ENCODE measurements at places on chromosomes 4 and X.

- DNase-seq = peak; percentile 69
Observed at GRCh38 chr4:83115000-83115399, 471 bp upstream of the PLAC8 start.

DNA sequence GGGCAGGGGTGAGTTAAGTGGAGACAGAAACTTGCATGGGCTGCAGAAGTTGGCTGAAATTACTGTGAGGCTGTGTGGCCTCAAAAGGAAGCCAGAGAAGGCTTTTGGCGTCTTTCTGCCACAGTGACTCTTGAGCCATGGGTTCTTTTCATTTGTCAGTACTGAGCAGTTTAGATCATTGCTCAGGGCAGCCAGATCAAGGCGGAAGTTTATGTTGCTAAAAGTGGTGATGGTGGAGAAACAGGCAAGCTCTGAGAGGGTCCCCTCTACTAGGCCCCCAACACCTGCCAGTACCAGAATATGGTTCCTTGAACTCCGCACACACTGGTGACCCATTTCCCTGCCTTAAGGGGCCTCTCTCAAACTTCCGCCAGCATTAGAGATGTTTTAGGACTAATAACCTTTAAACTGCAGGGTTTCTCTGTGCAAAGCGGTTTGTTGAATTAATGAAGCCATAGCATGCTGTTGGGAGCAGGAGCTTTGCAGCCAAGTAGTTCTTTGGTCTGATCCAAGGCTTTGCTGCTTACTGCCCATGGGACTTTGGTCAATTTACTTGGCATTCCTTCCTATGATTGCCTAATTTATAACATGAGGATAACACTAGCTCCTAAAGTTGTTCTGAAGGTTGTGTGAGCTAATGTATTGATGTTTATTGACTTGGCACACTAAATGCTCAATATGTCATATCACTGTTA, 34.5 kb downstream of the RNF175 start:
- DNase-seq = peak; percentile 29

GRCh38 chrX:7028246-7028645, 119.3 kb upstream of the STS start:
- DNase-seq = no peak

DNA sequence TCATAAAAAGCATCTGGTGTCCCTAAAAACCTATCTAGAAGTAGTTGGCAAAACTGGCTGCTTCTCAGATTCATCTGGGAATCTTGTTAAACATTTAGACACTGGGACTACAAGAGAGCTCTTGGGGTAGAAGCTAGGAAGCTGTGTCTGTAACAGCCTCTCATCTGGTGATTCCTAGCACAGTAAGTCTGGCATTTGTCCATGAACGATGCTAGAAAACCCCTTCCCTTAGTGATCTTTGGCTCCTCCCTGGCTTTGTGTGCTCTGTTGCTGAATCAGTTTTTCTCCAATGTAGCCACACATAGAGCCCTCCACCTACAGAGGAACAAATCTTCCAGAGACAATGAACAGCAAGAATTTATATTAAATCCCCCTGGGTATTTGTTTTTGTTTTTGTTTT, 951.7 kb upstream of the LCORL start:
- no peak for DNase-seq

- no peak for DNase-seq
Observed at GRCh38 chr4:7654550-7655445, 220.1 kb upstream of the PSAPL1 start.

DNA sequence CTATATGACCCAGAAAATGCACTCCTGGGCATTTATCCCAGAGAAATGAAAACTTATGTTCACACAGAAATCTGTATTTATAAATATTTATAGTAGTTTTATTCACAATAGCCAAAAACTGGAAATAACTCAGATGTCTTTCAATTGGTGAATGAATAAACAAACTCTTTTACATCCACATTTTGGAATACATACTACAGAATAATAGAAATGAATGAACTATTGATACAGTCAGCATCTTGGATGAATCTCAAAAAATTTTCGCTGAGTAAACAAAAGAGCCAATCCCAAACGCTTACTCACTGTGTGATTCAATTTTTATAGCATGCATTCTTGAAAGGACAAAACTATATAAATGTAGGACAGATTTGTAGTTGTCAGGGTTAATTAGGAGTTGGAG, 75.1 kb upstream of the HTR2C start:
- DNase-seq = no peak

DNA sequence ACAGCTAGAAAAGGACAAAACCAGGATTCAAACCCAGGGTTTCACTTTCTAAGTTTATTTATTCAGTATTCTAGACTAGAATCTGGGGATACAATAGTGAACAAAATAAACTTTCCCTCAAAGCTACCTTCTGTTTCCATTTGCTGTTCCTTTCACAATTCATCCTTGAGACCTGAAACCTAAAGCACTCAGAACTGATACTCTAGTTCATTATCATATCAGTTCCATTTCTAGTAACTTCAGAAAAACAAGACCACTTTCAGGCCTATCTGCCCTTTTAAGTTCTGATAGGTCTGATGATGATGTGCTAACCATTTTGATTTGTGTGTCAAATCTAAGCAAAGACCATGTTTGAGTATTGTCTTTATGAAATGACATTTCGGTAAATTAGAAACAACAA, 7.8 kb upstream of the XK start:
- DNase-seq = no peak

- DNase-seq = no peak
Observed at GRCh38 chrX:95367286-95367685, 1317.4 kb upstream of the DIAPH2 start.

GRCh38 chrX:134636851-134637250, 21.4 kb downstream of the PLAC1 start:
- DNase-seq = peak; percentile 61

- DNase-seq = peak; percentile 56
Observed at GRCh38 chrX:100980608-100981497, 11.3 kb downstream of the ARL13A start.

DNA sequence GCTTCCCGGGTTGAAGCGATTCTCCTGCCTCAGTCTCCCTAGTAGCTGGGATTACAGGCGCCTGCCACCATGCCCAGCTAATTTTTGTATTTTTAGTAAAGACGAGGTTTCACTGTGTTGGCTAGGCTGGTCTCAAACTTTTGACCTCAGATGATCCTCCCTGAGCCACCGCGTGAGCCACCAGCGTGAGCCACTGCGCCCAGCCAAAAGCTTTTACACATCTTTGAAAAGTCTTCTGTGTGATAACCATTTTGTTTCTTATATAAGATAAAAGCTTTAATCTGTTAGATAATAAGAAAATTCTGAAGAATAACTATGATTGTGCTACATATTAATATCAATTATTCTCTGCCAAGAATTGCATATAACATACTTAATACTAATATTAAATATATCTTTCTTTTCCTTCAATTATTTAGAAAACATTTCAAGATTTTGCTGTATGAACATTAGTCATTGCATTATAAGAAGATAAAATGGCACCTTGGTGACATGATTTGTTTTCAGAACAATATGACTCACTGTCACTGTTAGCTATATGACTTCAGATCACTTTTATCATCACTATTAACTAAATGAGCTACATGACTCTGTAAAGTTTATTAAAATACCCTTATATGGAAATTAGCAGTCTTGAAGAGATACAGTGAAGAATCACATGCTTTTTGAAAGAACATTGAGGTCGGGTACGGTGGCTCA, 33.4 kb downstream of the RUFY3 start:
- no peak for DNase-seq

DNA sequence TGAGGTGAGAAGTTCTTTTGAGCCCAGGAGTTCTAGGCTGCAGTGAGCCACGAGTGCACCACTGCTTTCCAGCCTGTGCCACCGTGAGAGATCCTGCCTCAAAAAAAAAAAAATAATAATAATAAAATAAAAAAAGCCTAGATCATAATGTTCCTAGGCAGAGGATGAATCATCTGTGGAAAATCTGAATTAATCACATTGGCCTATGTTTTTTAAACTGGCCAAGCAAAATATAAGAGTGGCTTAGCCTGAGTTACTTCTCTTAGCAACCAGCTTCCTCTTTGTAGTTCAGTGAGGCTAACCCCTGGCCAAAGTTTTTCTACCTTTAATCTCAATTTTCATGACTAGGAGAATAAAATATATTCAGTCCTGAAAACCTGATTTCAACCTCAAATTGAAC, 614.6 kb downstream of the PPP4R3C start:
- no peak for DNase-seq

DNA sequence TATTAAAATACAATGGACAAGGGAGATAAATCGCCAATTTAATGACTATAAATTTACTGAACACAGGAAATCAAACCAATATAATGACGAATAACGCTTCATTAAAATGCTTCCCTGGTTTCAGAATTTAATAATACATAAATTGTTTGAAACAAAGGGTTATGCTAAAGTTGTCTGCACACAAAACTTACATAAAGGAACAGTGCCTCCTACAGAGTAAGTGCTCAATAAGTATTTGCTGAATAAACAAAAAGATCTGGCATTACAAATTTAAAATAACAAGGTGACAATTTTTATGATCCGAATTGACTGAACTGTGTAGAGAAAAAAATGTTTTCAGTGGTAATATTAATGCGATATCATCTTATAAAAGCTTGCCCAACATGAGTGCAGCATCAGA, 69.6 kb downstream of the NOCT start:
- DNase-seq = peak; percentile 58

- DNase-seq = peak; percentile 67
Observed at GRCh38 chr4:73259571-73260090, 1.0 kb upstream of the ANKRD17 start.

DNA sequence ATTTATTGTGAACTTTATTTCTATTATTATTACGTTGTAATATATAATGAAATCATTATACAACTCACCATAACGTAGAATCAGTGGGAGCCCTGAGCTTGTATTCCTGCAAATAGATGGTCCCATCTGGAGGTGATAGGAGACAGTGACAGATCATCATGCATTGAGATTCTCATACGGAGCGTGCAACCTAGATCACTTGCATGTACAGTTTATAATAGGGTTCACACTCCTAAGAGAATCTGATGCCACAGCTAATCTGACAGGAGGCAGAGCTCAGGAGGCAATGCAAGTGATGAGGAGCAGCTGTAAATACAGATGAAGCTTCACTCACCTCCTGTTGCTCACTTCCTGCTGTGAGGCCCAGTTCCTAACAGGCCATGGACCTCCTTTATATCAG, 2170.2 kb downstream of the PCDH7 start:
- DNase-seq = no peak

DNA sequence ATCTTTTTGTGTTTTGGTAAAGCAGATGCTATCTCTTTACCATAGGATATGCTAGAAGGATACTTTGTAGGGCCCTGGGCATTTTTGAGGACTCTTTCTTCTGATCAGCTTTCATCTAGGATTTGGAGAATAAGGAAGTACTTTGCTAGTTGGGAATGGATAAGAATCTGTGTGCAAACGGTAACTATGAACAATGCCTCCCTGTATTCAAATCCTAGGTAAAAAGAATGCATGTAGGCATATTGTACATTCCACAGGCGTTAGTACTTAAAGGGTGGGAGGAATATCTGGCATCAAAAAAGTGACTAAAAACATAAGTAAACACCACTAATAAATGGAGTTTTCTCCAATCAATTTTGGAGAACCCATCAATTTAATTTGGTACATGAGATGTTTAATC, 59.7 kb downstream of the SH3BGRL start:
- DNase-seq = peak; percentile 38

- DNase-seq = peak; percentile 44
Observed at GRCh38 chr4:56655209-56655626, 25.9 kb downstream of the HOPX start.

- DNase-seq = peak; percentile 78
Observed at GRCh38 chr4:182221987-182222386, 21.2 kb upstream of the TENM3 start.

DNA sequence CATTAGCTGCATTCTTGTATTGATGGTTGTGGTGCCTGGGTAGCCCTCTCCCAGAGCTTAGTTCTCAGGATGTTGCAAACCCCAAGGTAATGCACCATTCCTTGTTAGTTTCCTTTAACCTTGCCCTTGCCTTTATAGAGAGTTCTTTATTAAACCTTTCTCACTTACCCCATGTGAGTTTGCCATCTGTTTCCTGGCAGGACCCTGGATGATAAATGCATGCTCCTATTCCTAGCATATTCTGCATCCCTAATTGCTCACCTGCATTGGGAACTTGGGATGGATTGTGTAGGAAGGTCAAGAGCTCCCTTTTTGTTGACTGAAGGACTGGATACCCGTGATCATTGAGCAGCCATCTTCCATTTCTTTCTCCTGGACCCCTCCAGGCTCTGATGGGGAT, 59.9 kb upstream of the AP1S2 start:
- no peak for DNase-seq

DNA sequence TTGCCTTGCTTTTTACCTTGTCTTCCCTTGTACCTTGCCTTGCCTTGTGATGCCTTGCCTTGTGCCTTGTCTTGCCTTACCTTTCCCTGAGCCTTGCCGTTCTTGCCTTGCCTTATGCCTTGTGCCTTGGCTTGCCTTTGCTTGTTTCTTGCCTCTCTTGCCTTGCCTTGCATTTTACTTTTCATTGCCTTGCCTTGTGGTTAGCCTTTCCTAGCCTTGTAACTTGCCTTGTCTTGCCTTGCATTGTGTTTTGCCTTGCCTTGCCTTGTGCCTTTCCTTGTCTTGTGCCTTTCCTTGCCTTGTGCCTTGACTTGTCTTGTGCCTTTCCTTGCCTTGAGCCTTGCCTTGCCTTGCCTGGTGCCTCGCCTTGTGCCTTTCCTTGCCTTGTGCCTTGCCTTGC, 84.6 kb downstream of the TAB3 start:
- no peak for DNase-seq

DNA sequence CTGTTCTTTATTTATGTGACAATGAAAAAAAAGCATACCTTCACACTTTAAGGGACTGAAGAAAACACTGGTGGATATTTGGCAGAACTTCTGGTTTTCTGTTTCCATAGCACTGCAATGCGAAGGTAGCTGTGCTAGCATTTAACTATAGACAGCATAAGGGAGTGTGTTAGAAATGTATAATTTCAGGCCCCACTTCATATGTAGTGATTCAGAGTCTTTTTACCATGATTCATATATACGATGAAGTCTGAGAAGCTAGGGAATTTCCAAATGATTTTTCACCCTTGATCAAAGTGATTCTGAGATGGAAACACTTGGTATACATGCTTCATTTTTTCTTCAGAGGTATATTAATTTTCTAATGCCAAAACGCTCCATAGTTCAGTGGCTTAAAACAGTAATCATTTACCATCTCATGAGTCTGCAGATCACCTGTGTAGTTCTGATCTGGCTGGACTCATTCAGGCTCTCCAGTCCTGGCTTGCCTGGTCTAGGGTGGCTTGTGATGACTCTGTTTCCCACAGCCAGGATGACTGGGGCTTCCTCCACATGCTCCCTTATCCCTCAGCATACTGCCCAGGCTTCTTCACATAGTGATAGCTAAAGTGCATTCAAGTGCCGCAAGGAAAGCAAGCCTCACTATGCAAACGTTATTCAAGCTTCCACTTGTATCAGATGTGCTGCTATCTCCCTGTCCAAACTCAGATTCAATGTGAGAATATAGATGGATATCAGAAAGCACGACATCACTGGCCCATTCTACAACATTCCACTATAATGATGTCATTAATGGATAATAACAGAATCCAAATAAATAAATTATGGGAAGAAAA, 790.1 kb downstream of the TECRL start:
- no peak for DNase-seq

DNA sequence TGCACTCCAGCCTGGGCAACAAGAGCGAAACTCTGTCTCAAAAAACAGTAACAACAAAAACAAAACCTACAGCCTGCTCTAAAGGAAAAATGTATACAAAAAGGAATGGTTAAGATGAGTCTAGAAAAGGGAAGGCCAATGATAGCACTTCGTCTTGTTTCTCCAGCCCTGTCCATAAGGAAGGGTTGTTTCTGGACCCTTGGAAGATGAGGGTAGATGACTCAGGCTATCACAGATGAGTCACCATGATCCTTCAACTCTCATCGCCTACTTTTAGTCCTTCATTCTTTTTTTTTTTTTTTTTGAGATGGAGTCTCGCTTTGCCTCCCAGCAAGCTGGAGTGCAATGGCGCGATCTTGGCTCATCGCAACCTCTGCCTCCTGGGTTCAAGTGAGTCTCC, 8.8 kb downstream of the PLA2G12A start:
- no peak for DNase-seq

Data from adipocyte (in vitro differentiated cells).